Activated T-helper 1 cell treated with anti-CD3 and anti-CD28 coated beads, Interleukin-2, amount 50 U/mL, for 16 hours (primary cell): ENCODE measurements at places on chromosomes 7 and 10.

DNA sequence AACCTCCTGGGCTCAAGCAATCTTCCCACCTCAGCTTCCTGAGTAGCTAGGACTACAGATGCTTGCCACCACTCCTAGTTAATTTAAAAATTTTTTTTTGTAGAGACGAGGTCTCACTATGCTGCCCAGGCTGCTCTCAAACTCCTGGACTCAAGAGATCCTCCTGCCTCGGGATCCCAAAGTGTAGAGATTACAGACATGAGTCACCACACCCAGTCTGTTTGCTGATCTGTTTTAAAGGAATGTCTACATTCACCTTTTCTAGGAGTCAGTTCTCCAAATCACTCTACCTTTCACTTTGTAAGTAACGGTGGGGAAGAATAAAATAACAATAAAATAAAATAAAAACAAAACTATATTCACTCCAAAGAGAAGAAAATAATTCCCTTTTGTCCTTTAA is 86.6 kb upstream of the AGBL3 start:
- no peak for DNase-seq

GRCh38 chr10:98528805-98529183 is 82.1 kb upstream of the HPS1 start:
- no peak for DNase-seq

GRCh38 chr7:38504684-38505083 is 126.5 kb downstream of the AMPH start:
- DNase-seq, result no peak

DNA sequence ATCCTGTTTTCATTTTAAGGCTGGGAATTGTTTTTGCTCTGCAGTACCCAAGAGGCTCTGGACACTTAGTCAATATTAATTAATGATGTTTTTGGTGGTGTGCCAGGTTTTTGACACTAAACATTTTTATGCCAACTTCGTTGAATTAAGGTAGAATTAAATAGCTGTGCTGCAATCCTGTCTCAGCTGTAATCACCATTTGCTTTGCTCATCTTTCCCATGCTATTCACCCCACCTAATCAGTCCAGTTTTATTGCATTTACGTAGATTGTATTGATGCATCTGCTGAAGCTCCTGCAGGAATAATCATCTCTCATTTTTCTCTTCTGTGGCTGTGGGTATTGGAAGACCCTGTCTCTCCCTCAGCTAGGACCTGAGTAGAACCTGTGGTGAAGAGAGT is 52.6 kb upstream of the TRUB1 start:
- DNase-seq, result no peak

DNA sequence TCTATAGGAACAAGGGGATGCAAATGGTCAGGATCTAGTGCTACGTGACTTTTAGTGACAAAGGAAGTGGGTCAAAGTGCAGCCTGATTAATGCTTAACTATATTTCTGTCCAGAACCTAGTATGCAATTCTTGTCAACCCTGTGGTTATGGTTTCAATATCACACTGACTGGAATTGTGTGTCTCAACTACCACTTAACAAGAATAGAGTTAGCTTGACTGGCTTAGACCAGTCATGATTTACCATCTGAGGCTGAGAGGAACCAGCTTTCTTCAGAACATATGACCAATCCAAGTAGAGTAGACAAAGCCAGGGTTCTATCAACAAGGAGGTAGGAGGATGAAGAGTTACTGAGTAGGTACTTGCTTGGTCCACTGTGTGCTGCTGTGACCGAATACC is 54.4 kb downstream of the MYPN start:
- no peak for DNase-seq

- DNase-seq, result no peak
These were observed 405.7 kb downstream of the ARL4A start for GRCh38 chr7:13093160-13093559.

- DNase-seq, result no peak
These were observed 107.9 kb upstream of the GNAI1 start for GRCh38 chr7:80026766-80027165.

GRCh38 chr7:111364413-111364812 is 197.9 kb downstream of the IMMP2L start:
- no peak for DNase-seq

- no peak for DNase-seq
These were observed 142.3 kb downstream of the NRP1 start for GRCh38 chr10:33192190-33192589.

GRCh38 chr7:6500691-6501090 is 50.6 kb downstream of the GRID2IP start:
- DNase-seq, result no peak

- DNase-seq, result no peak
These were observed 75.9 kb downstream of the CREB5 start for GRCh38 chr7:28488061-28488791.

DNA sequence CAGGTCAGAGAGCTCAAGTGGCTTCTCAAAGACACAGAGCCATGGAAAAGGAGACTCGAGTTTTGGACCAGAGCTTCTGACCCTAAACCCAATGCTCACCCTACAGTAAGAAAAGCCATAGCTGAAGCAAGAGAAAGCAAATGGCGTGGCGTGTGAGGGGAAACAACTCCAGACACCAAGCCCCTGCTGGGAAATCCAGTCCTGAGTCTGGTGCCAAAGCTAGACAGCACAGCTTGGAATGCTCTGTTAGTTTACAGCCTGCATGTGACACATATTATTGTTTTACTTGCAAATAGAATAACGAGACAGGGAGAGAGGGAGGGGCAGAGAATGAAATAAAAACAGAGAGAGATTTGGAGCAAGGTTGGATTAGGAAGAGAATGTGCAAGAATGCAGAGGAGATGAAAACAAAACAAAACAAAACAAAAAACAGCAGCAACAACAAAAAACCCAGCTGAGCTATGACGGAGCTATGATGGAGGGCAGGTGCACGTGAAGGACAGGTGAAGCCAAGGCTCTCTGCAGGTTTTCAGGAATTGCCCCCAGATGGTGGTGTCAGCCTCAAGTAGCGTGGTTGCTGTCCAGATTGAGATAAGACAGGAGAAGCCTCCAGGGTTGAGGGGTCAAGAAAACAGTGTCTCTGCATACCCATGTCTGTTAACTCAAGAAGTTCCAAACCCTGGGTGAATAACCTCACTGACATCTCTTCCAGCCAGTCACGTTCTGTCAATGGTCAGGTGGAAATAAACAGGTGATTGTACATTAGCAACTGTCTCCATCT is 69.7 kb upstream of the LRRC18 start:
- DNase-seq, result no peak

GRCh38 chr10:62056219-62056618 is 154.7 kb downstream of the ARID5B start:
- no peak for DNase-seq

GRCh38 chr7:30997316-30997715 is 33.6 kb downstream of the GHRHR start:
- DNase-seq, result no peak

DNA sequence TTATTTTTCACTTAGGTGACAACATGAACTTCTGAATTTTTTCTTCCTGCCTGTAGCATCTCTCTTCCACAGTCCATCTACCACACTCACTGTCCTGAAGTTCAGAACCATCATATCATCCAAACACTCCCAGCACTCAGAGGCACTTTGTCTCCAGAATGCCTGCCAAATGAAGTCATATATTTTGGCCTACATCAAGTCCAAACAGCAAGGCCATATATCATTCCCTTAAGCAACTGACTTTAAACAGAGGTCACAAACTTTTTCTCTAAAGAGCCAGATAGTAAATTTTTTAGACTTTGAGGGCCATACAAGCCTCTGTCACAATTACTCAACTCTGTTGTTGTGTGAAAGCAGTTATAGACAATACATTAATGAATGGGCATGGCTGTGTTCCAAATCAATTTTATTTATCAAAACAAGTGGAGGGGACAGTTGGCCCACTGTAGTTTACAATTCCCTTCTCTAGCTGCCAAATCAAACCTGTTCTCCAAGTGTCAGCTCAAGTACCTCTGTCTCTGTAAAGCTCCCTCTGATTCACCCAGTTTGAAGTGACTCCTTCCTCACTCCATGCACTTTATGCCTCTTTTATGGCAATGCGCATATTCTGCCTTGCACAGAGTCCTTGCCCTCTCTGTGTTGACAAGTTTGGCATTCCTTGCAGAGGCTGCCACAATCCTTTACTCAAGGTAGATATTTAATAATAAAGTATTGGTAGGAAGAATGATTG is 305.7 kb downstream of the FZD1 start:
- DNase-seq, result no peak

- DNase-seq, result no peak
These were observed 10.6 kb downstream of the ZMIZ2 start for GRCh38 chr7:44759246-44759645.

GRCh38 chr7:157434231-157434630 is 97.4 kb downstream of the DNAJB6 start:
- no peak for DNase-seq

DNA sequence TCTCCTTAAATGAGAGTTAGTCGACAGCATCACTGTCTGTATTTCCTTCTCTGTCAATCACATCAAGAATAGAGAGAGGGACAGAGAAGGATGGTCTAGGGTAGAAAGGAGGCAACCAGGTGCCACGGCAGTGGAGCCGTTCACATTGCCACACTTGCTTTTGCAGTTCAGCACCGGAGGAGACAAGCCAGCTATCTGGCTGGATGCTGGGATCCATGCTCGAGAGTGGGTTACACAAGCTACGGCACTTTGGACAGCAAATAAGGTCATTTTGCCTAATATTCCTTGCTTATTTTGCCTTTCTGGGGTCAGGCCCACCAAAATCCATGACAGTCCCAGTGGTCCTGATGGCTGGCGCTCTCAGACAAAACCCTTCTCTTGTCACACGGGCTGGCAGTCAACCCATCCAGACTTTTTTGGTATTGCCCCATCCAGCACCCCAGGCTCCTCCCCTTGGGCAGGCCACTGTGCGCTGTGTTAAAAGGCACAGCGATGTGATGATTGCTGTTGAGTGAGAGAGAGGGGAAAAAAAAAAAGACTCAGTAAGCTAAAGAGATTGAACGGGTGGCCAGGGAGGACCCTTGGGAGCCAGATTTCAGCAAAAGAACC is 8.4 kb downstream of the CPA2 start:
- no peak for DNase-seq

DNA sequence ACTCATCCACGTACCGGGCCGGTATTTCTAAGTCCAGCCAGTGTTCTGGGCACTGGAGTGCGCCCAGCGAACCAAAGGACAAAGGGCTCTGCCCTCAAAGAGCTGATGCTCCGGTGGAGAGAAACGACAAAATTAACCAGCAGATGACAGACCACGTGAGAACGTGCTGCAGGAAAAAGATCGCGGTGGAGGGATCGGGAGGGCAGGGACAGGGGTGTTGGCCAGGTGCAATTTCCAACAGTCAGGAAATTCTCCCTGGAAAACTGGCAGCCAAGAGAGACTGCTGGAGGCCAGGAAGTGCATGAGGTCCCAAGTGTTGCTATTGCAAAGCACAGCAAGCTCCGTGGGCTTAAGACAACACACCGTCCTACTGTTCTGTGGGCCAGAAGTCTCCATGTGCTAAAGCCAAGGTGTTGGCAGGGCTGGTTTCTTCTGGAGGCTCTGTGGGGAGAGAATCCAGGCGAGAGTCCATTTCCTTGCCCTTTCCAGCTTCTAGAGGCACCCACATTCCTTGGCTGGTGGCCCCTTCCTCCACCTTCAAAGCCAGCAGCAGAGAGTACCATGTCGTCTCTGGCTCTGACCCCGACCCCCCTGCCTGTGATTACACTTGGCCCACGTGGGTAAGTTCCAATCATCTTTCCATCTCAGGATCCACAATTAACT is 21.3 kb upstream of the AMZ1 start:
- DNase-seq, result no peak

GRCh38 chr10:67925449-67926005 is 41.1 kb downstream of the SIRT1 start:
- DNase-seq, result no peak

GRCh38 chr7:13872709-13873108 is 116.8 kb downstream of the ETV1 start:
- no peak for DNase-seq

- no peak for DNase-seq
These were observed 219.6 kb downstream of the ARHGAP12 start for GRCh38 chr10:31709028-31709427.

- peak; percentile 21 for DNase-seq
These were observed 96.1 kb upstream of the MKLN1 start for GRCh38 chr7:131231381-131232220.

- no peak for DNase-seq
These were observed 103.9 kb upstream of the STK17A start for GRCh38 chr7:43479042-43479441.

- DNase-seq, result no peak
These were observed 1078.1 kb downstream of the SORCS1 start for GRCh38 chr10:106086391-106086790.

- DNase-seq, result no peak
These were observed 144.8 kb upstream of the NEBL start for GRCh38 chr10:21041763-21042458.

GRCh38 chr7:157760004-157760730 is 423.4 kb downstream of the DNAJB6 start:
- no peak for DNase-seq

GRCh38 chr7:25671111-25671510 is 442.8 kb upstream of the NPVF start:
- no peak for DNase-seq

DNA sequence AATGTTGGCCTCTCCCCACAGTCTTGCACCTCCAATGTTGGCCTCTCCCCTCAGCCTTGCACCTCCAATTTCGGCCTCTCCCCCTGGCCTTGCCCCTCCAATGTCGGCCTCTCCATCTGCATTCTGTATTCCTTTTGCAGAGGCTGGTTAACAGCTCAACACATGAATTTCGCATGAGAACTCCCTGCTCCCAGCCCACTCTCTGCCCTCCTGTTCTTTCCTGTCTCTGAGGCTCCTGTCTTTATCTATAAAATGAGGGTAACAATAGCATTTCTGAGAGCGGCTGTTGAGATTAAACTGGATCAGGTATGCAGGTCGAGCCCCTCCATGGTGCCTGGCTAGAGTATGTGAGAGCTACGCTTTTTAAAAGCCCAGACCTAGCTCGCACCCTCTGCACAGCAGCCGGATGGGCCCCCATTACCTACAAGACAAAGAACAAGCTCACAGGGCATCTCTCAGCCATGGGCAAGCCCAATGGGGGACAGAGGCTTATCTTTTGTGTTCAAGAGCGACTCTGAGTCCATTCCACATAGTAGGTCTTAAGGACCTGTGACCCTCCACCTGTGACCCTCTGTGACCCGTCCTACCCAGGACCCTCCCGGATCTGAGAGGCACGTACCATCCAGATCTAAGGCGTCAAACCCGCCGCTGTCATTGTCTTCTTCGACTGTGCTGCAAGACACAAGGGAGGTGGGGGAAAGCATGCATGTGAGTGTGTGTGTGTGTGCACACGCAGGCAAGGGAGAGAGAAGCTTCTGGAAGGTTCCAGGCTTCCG is 82.2 kb upstream of the GNA12 start:
- no peak for DNase-seq

DNA sequence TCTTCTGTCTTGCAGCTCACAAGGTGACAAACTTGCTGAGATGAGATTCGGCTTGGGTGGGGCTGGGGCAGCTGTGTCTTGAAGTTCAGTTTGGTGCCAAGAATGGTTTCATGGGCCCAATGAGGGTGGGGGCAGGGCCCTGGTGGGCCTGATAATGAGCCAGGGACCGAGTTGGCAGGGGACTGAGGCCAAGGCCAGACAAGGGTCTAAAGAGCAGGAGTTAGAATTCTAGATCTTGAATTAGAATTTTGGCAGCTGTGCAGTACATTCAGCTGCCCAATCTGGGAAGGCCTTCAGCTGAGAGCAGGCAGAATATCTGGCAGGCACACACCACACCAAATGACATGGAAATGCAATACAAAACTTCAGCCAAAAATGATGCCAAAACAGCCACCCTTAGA is 1.5 kb upstream of the JAZF1 start:
- DNase-seq, result no peak
